ENCODE measurements at places on chromosomes 3 and 15.

GRCh38 chr3:105823149-105823867, 45.5 kb downstream of the CBLB start:
- peak; percentile 69 for DNase-seq

GRCh38 chr3:70010346-70010745, 10.8 kb downstream of the SAMMSON start:
- DNase-seq, result no peak

GRCh38 chr3:134933997-134934396, 138.9 kb downstream of the EPHB1 start:
- no peak for DNase-seq

- no peak for DNase-seq
Observed at GRCh38 chr3:27110020-27110419, 259.2 kb downstream of the NEK10 start.

DNA sequence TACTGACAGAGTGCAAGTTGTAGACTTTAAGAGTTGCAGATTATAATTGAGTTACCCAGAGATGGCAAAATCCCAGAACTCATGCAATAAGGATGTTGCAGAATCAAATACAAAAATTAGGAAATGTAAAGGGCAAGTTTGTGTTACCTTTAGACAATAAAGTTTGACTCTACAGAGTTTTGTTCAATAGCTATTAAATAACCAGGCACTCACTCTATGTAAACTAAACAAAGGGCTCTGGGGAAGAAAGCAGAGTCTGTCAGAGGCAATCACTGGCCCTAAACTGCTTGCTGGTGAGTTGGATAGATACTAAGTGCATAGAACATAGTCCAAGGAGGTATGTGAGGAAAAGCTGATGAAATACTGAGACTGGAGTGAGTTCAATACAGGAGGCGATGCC, 40.0 kb upstream of the PLCL2 start:
- no peak for DNase-seq

DNA sequence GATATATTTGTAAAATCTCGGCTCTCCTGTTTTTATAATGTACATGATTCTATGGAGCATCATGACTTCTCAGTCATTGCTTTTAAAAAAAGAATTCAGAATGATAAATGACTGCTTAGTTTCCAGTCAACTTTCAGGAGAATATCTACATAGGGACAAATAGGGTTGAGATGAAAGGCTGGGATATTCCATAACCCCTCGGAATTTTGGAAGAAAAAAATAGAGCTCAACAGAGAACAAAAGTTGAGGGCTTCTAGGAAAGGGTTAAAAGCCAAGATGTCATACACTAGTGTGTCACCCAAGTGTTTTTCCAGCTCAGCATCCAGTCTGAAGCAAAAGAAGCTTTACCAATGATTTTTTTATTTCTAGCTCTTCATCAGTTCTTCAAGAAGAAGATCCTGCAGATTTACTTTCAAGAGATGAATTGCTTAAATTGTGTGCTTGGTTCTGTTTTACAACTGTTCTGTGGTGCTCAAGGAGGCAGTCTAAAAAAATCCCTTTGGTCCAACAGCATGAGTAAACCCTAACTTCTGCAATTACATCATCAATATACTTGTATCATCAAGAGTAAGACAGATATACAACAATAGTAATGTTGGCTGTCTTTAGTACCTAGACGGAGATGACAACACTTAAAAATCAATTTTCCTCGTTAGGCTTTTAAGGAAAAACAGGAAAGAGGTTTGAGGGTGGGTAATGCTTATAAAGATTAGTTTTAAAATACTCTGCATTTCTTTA, 979 bp downstream of the UNC13C start:
- no peak for DNase-seq

DNA sequence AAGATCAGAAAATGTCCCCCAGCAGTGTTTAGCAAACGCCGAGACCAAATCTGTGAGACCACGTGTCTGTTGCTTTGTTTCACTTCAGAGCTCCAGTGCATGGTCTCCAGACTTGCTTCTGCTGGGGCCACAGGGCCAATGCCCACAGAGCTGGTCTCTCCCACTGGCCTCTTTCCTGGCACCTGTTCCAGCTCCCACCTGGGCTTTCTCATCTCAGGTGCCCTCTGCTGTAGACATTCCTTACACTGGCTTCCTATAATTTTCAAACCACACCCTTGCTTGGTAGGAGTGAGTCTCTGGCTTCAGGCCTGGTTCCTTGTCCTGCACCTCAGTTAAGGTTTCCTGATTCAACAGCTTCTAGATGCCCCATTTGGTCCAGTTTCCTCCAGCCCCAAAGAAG, 243.1 kb downstream of the ADAMTS17 start:
- DNase-seq, result no peak

GRCh38 chr15:59570315-59570714, 41.3 kb upstream of the GCNT3 start:
- DNase-seq, result no peak

GRCh38 chr3:122064326-122064725, 9.2 kb downstream of the CD86 start:
- DNase-seq, result no peak

GRCh38 chr3:35946121-35946853, 307.0 kb downstream of the ARPP21 start:
- no peak for DNase-seq

DNA sequence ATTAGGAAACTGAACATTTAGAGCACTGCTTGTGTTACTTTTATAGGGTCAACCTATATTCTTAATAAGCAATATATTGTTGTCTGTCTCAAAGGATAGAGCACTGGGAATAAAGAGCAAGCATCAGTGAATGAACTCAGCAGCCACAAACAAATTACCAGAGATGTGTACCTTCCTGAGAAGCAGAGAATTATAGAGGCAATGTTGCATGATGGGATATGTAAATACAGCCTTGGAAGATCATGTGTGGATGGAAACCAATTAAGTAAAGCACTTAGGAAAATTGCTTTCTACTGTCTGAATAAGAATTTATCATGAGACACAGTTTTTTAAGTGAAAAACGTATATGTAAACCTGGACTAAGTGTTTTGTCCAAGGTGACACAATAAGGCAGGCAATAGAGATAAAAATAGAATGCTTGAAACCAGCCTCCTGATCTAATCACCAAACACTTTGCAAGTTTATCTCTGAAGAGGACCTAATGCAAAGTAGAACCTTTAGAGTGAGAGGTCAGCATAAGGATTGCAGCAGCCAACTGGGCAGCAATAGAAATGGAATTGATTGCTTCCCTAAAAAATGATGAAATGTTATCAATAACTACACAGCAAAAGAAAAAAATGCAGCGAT, 848.0 kb downstream of the TUSC7 start:
- no peak for DNase-seq

GRCh38 chr3:71551311-71551919, 32.1 kb downstream of the FOXP1 start:
- no peak for DNase-seq

DNA sequence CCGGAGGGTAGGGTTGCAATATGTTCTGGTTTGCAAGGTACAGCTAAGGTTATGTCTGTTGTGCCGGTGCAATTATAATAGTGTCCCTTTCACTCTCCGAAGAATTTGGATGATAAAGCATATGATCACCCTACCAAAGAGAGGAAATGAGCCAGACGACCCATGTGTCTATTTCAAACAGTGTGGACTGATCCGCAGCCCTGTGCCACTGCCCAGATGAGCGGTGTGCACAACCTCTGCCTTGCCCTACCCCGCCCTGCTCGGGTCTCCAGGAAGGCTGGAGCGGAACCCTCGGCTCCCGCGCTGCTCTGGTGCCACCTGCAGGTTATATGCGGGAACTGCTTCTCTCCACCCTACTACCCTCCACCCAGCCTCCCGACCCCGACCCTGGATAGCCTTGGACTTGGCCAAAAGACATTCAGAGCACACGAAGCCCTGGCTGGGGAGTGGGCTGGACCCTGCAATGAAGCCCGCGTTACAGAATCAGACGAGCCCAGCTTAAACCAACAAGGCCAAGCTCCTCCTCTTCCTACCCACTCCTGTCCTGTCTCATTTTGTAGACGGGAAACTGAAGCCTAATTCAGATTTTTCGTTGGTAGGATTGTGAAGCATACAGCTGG, 68.4 kb upstream of the CHRNB4 start:
- no peak for DNase-seq

GRCh38 chr3:52299879-52300611, 12.4 kb downstream of the GLYCTK start:
- no peak for DNase-seq

GRCh38 chr3:54792584-54792983, 135.3 kb downstream of the LRTM1 start:
- no peak for DNase-seq

DNA sequence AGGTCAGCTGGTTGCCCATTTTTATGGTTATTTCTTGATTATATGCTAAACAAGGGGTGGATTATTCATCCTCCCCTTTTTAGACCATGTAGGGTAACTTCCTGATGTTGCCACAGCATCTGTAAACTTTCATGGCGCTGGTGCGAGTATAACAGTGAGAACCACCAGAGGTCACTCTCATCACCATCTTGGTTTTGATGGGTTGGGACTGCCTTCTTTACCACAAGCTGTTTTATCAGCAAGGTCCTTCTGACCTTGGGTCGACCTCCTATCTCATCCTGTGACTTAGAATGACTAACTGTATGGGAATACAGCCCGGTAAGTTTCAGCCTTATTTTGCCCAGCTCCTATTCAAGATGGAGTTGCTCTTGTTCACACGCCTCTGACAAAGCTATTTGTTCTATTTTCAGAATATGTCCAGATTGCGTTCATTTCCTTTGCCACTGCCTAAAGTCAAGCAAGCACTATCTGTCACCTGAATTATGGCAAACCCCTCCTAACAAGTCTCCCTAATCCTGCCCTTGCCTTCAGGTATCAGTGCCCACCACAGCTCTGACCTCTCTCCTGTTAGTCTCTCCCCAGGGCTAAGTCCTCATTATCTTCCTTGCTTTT, 308.5 kb downstream of the ROBO2 start:
- DNase-seq, result no peak

DNA sequence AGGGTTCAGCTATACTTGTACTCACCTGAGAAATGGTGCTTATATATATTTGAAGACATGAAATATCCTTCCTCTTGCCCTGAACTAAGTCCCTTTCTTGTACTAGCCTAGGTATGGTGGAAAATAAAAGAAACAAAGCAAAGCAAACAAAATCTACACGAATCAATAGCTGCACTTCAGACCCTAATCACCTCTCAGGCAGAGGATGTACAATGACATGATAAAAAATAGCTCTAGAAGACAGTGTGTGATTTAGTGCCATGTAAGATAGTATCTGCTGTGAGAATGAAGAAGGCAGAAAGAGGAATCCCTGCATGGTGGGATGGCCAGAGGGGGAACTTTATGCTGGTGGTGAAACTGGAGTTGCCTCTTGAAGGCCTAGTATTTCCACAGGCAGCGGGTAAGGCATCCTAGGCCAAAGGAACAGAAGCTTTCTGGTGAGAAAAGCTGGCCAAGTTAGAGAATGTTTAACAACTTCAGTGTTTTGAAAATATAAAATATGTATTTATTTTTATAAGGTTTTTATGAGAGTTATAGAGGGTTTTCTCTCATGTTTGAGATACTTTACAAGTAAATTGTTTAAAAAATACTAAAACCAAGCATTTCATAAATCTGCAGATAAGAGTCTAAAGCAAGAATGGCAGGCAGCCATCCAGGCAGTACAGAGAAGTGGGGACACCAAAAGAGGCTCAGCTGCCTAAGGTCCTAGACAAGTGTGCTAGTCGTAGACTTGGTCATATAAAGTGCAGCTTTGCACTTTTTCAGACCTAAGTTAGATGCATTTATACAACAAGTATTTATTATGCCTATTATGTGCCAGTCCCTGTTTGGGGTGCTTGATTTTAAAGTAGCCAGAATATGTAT, 14.9 kb downstream of the LEKR1 start:
- DNase-seq, result no peak

GRCh38 chr3:37899101-37899707, 37.5 kb downstream of the CTDSPL start:
- DNase-seq, result no peak

- DNase-seq, result peak; percentile 64
Observed at GRCh38 chr15:43249699-43250203, 17.0 kb downstream of the TGM5 start.

- DNase-seq, result no peak
Observed at GRCh38 chr3:140710711-140711389, 33.0 kb downstream of the TRIM42 start.

DNA sequence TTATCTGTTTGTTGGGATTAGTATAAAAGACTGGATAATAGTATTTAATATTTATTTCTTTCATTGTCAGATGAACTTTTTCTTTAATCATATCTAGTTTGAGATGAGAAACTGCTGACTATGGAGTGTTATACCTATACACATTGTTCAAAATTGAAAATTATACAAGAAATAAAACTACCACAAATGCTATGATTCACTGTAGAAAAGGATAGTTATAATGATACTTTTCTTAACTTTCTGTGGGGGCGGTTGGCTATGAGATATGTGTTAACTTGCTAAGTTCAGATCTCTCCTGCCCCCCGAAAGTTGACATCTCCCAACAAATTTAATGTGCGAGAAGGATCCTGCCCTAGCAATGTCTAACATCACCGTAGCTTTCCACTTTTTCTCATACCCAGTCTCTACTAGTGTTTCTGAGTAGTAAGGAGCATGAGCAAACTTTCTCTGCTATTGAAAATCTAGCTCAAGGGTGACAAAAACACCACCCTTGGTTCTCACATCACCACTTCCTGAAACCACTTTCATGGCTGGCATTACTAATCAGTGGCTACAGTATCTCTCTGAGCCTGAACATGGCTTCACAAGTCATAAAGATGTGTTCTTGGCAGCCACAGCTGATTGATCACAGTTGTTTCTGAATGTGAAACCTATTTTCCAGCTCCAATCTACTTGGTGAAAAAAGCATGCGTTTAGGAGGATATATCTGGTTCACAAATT, 15.8 kb upstream of the SAMMSON start:
- no peak for DNase-seq

- DNase-seq, result no peak
Observed at GRCh38 chr15:52680041-52680391, 828 bp upstream of the ATOSA start.

- no peak for DNase-seq
Observed at GRCh38 chr3:141091426-141091825, 40.3 kb downstream of the SPSB4 start.

DNA sequence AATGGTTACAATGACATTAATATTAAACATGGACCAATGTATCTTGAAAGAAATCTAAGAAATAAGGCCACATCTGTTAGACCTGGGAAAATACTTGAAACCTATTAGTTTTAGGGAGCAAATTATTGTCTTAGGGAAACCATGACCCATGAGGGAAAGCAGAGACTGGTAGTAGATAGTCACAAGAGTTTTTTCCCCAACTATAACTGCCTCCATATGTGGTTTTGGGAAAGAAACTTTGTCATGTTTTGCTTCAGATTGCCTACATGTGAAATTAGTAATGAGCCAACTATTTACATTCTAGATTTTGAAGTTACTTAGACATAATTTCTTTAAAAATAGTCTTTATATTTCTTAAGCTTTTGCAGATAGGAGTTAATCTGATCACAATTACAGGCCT, 474.9 kb downstream of the ROBO2 start:
- no peak for DNase-seq

- no peak for DNase-seq
Observed at GRCh38 chr15:50685976-50686468, 575 bp downstream of the TRPM7 start.
